Kidney (tissue), 22 donors: ENCODE measurements at places on chromosomes 13 and 19. TPM values are rescaled to one million over a fixed set of nuclear protein-coding genes. Genes with fewer than 3 reads are reported as not detected.

Gene LILRB4
- 1.8 TPM for polyA plus RNA-seq

Gene ZNF530
- 1.1 TPM for polyA plus RNA-seq

Gene GDF15
- polyA plus RNA-seq: 154 TPM

Gene EFNA2
- not detected for polyA plus RNA-seq

Gene KCNC3
- 9.1 TPM for polyA plus RNA-seq

Gene ZNF382
- polyA plus RNA-seq: 1.8 TPM

Gene TMEM238
- polyA plus RNA-seq: 8.1 TPM

GRCh38 chr13:90898811-90899210 lies 448.7 kb upstream of the MIR17HG start:
- DNase-seq: no peak

DNA sequence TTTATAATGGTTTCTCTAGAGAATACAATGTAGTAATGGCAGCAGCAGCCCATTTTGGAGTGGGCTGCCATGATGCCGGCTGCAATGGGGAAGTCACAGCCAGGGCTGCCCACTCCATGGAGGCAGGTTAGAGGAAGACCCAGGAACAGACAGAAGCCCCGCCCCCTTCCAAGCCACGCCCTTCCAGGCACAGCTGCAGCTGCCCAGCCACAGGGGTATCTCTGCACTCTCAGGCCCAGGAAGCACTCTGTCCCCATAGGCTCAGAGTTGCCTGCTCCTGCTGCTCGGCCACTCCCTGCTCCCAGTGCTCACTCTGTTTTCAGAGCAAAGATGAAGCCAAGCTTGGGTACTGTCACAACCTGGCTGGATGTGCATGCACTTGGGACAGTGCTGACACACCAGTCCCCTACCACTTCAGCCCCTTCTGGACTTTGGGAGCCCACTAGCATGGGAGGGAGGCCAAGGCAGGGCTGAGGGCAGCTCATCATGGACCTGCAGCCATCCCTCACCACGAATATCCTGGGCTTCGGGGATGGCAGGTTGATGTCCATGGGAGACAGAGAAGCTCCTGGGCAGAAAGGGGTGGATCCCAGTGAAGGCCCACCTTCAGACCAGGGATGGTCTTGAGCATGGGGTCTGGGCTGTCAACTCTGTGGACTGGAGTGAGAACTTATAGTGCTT lies 1224.2 kb downstream of the SLITRK5 start:
- no peak for DNase-seq

GRCh38 chr19:51621178-51621577 lies 9.0 kb downstream of the SIGLEC5 start:
- no peak for DNase-seq

DNA sequence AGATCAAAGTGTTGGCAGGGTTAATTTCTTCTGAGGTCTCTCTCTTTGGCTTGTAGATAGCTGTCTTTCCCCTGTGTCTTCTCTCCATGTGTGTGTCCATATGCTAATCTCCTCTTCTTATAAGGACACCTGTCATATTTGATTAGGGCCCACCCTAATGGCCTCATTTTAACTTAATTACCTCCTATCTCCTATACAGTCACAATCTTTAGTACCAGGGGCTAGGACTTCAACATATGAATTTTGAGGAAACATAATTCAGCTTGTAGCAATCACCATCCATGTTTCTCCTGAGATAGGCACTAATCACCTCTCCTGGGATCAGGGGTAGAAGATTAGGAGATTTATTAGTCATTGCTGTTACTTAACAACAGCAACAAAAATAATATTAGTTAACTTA lies 196.1 kb upstream of the RXFP2 start:
- DNase-seq: no peak

DNA sequence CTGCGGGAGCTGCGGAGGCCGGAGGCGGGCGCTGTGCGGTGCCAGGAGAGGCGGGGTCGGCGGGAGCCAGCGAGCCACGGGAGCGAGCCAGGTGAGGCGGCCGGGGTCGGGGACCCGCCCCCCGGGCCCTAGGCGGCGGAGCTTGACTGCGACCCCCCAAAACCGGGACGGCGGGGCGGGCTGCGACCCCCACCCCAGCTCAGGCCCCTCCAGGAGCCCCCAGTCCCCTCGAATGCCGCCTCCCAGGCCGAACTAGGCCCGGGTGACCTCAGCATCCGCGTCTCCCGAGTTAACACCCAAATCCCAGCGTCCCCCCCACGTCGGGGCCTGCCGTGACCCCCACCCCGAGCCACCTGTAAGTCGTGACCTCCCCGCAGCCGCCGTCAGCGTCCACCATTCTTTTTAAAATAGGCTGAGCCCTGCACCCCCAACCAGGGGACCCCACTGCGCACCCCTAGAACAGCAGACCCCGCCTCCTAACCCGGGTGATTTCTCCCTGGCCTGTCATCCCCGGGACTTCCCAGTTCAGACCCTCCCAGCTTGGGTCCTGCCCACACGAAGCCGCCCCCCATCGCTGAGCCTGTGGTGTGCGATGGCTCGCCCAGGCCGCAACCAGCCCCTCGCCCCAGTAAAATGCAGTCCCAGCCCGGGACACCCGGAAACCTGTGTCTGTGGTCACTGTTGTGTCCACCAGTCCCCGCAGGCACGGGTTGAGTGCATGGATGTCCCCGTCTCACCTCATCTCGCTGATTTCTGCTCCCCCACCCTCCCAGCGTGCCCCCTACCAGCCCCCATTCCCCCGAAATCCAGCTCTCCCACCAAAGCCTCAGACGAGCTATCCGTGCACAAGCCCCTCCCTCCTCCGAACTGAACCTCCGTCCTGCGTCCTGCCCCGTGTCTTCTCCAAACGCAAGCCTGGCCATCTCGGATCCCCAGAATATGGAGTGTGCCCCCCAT lies 551 bp downstream of the FZR1 start:
- DNase-seq: no peak

GRCh38 chr13:35552172-35552844 lies 75.8 kb upstream of the MAB21L1 start:
- no peak for DNase-seq

- no peak for DNase-seq
These were observed 194.7 kb downstream of the ABCC4 start for GRCh38 chr13:95106562-95106961.

DNA sequence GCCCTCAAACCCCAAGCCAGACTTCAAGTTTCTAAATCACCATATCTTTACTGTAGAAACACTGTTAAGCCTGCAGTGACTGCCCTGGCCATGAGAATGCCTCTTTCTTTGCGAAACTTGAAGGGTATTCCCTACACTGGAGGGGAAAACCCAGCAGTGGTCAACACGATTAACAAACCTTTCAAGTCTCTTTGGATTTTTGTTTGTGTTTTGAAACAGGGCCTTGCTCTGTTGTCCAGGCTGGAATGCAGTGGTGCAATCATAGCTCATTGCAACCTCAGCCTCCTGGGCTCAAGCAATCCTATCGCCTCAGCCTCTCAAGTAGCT lies 17.4 kb upstream of the POMP start:
- DNase-seq: no peak

DNA sequence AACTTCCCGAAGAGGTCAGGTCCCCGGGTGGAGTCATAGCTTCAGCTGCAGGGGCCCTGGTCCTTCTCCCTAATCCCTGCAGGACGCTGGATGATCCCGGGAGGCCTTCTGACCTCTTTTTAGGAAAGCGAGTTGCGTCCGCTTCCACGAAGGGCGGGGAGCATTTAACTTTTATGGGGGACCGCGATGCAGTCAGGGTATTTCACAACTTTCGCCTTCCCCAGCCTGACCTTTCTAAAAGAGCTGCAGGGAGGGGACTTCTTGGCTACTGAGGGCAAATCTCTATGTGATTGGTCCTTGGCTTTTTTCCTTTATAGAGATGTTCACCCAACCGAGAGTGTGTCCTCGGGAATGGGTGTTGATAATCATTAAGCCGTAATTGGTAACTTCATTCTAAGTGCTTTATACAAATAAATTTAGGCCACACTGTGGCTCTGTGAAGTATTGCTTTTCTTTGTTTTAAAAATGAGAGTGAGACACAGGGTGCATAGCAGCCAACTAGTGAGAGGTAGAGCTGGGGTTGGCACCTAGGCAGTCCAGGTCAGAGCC lies 778 bp downstream of the ZNF230 start:
- DNase-seq: peak; percentile 45

GRCh38 chr19:7783991-7784423 lies 21.0 kb downstream of the CLEC4M start:
- DNase-seq: no peak

GRCh38 chr13:27925220-27925991 lies 5.6 kb downstream of the PDX1 start:
- DNase-seq: no peak

GRCh38 chr19:17629760-17630159 lies 58.4 kb downstream of the UNC13A start:
- DNase-seq: no peak

DNA sequence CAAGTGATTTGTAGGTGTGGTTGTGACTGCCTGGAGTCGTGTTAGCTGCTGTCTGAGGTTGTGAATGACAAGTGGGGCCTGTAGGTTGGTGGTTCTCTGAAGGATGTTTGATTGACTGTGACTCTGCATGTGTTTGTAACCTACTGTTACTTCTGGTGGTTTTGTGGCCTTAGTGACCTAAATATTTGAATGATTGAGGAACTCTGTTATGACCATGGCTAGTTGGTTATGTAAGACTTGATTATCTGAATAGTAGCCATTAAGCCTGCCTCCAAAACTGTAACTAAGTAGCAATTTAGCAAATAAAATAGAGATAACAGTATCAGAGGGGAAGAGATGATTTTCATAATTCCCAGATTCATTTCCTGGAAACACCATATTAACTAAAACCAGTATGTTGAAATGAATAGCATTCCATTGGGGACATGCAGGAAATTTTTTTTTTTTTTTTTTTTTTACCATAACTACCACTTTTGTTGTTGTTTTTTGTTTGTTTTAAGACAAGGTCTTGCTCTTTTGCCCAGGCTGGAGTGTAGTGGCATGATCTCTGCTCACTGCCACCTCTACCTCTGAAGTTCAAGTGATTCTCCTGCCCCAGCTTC lies 865 bp downstream of the ZNF382 start:
- no peak for DNase-seq

DNA sequence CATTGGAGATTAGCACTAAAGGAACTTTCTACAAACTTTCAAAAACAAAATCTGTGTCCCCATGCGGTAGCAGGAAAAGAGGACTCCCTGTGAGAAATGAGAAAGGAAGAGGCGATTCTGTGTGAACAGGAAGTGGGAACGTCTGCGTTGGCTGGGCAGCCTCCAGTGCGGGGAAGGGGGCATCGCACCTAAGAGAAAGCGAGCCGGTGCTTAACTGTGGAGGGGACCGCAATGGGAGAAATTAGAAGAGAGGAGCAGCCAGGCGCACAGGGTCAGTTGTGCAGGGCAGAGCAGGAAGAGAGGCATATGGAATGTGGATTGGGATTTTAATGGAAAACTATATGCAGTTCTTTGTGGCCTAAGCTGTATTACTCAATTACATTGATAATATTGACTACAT lies 77.4 kb upstream of the DOCK9 start:
- no peak for DNase-seq

DNA sequence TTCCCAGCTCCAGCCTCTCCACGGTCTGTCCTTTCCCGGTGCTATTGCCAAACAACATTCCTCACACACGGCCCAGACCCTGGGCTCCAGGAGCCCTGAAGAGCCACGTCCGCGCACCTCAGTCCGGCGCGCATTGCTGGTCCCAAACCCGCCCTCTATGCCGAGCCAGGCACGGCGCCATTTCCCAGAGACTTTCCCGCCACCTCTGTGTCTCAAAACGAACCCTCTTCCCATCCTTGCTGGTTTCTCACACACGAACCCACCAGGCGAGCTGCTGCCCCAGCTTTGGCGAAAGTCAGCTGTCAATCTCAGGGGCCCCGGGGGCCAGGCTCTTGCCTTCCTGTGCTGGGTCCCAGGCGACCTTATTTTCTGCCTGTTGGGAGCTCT lies 28.0 kb upstream of the F7 start:
- no peak for DNase-seq

- DNase-seq: no peak
These were observed 669.6 kb downstream of the PCDH17 start for GRCh38 chr13:58300974-58301681.

DNA sequence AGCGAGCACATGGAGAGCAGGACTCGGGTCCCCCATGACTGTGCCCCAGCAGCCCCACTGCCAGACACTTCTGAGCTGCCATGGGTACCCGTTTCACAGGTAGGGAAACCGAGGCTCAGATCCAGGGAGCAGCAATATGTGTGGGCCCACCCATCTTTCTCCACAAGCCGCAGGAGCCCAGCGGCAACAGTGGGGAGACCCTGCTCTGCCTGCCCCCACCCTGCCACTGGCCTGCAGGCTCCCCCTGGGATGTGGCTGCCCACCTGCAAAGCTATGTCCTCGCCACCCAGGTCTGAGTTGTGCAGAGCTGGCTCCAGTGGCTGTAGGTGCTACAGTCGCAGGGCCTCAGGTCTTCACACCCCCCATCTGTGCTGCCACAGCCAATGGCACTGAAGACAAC lies 50.6 kb upstream of the C1QTNF9B start:
- DNase-seq: no peak

GRCh38 chr19:42098781-42099180 lies 22.8 kb downstream of the ZNF574 start:
- DNase-seq: no peak
